GM18507 (cell line): ENCODE measurements at places on chromosomes 3 and 15.

DNA sequence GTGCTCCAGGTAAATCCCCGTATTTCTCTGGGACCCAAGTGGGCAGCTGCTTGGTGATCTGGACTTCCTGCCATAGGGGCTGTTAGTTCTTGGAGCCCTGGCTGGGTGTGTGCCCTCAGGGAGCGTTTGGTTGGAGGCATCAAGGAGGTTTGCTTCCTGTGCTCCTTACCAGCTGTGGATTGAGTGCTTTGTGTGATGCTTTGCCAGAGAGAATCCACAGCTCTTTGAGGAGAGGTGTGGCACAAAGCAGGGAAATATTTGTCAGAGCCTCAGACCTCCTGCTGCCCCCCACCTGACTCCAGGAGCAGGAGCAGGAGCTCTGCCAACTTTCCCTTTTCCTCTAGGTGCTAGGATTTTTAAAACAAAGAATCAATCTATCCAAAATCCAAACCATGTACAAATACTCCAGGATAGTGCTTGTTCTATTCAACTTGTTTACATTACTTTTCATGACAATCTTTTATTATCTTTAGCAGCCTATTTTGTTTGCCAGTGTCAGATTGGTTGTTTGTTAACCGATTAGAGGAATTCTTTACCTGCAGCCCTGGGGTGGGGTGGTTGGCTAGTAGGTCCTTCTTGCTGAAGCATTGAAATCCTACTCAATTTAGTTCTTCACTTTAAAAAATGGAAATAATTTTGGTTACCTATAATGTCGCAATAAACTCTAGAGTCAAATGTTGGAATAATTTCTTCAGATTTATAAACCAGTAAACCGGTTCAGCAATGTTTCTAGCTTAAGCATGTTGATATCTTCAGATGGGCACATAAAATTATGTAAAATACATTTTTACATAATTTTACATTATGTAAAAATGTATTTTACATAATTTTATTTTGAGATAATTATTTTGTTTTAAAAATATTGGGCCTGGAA lies 2.5 kb downstream of the CTDSPL start:
- no peak for DNase-seq

DNA sequence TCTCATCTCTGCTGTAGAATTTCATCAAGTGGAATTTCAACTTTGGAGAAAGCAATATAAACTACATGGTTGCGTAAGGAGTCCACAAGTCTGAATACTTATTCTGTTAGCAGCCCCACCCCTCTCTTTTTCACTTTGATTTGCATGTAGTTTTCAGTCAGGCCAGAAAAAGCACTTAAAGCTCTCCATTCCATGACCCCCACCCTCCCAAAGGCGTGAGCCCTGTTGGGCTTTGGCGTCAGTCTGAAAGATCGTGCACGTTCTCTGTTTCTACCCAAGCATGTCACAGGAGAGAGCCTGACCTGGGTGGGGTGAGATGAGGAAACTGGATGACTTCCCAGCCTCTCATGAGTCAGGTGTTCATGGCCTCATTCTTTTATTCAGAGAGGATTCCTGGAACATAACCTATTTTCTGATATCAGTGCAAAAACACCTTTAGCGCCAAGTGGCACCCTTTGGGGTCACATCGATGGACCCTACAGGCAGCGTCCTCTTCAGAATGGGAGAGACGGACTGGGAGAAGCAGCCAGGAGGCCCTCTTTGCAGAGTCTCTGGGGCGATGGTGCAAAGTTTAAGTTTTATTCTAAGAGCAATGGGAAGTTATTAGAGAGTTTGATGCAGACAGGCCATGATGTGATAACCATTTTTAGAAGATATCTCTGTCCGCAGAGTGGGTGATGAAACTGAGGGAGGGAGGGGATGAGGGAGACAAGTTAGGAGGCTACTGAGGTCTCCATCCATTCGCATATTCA lies 55.8 kb downstream of the LSM3 start:
- DNase-seq: no peak

- no peak for DNase-seq
Measured at GRCh38 chr3:100057716-100058575, 56.4 kb downstream of the FILIP1L start.

DNA sequence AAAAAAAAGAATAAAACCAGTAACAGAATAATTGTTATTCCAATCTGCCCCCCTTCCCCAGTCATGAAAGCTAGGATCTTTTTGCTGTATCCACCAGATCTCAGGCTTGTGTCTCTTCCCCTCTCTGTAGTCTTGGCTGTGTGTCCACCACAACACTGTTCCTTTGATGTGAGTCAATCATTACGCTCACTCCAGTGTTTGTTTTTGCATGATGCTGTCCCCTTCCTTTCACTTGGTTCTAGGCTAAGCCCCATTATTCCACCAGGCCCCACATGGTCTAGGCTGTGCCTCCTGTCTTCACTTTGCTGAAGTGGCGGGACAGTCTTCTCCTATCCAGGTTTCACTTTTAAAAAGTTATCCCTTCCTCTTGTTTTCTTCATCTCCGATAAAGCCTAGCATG lies 13.6 kb downstream of the ACKR2 start:
- no peak for DNase-seq

- no peak for DNase-seq
Measured at GRCh38 chr3:124438813-124439212, 291.4 kb upstream of the UMPS start.

DNA sequence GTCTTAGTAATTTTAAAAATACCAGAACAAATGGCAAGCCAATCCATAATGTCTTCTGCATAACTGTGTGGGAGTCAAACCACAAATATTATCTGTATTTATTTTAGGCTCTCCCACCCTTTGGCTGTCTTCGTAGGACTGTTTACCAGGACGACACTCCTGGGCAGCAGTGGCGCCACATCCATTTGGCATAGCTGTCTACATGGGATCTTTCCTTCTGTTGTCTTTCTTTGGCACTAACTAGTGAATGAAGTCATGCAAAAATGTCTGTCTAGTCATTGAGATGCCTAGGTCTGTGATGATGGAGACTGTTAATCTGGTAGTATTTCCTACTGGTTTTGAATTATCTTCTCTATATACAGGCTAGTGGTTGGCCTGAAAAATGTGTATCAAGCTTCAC lies 54.0 kb upstream of the CHMP2B start:
- DNase-seq: no peak

DNA sequence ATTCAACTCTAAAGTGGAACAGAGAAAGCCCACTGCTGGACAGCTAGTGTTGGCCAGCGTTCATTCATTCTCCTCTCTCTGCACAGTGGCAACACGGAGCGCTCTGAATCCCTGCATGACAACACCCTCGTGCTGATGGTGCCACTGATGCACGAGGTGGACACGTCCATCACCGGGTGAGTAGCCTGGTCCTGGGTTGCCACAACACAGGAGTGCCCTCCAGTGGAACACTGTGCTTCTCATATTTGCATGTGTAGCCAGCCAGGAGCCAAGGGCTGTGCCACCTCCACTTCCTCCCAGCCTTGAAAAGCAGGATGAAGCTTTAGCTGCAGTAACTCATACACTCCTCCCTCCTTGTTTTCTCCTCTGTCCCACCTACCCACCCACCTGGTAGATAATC lies 120.0 kb upstream of the CTDSPL start:
- no peak for DNase-seq

GRCh38 chr3:82508-82907 lies 114.1 kb upstream of the CHL1 start:
- no peak for DNase-seq
